ENCODE measurements at places on chromosomes 3 and 15.

- DNase-seq, result no peak
These were observed 126.5 kb downstream of the CMSS1 start for GRCh38 chr3:99943931-99944761.

- no peak for DNase-seq
These were observed 244.4 kb downstream of the EDEM1 start for GRCh38 chr3:5431811-5432378.

- DNase-seq, result no peak
These were observed 95.1 kb upstream of the MBNL1 start for GRCh38 chr3:152173627-152174026.

DNA sequence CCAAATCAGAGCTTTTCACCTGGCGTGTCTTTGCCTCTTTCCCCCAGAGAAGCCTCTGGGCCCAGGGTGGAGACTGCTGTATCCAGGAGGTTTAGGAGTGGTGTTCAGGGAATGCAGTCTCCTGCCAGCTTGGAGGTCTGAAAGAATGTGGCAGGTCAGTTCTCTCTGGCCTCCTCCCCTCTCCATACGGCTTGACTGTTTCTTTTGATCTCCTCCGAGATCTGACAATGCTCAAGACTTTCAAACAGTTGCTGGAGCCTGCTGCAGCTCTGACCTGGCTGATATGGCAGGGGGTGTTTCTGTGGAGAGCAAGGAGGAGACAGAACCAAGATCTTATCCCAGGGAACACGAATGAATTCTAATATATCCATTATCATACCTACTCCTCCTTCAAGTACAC lies 24.7 kb upstream of the TM4SF4 start:
- no peak for DNase-seq

DNA sequence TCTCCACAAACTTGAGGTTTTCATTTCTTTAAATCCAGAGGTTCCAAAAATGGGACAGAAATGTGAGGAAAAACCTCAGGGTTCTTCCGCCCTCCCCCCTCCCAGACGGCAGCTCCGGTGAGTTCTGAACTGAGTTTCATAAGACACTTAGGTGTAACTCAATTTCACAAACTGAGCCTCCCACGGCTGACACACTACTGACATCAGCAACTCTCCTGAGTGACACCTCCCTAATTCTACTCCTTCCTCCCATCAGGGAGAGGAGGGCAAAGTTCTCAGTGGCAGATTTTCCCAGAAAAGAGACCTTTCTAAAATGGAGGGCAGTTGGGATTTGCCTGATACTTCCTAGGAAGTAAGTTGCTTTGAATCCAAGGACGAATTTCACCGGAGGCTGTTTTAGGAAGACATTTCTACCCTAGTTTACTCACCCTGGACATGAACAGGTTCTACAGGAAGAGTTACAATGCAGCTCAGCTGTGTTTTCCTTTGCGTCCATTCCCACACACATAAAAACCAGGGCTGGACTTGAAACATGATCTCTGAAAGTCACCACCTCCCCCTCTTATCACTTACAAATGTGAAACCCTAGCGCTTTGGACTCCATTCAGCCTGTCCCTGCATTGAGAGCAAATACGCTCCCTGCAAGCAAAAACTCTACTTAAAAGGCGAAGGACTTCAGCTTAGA lies 78.1 kb upstream of the LMOD3 start:
- DNase-seq, result no peak

Data from AG09309 (cell line).